ENCODE measurements at places on chromosomes 6 and 20.

DNA sequence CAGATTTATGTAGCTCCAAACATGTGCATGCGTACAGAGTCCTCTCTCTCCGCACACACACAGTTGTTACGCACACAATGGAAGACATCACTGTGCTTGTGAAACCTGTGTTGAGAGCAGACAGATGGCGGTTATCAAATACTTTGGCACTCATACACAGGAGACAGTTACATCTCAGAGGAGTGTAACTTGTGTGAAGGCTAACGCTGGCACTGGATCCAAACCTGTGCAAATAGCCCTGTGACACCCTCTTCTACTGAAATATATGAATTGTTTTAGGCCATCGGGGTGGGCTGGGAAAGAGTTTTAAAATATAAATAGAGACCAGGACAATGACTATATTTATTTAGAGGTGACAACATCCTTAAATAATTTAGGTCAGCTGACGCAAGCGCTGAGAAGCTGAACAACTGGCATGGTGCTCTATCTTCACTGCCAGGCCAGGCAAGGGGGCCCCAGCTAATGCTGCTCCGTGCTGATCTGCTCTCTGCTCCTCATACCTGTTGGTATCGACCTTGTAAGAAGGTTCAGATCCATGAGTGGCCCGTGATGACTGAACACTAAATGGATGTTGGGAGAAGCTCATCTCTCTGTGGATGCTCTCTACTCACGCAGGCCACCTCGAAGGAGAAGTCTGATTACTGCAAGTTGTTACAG lies 69.4 kb downstream of the FOXC1 start:
- DNase-seq = no peak

- DNase-seq = no peak
These were observed 20.0 kb upstream of the TRAF3IP2 start for GRCh38 chr6:111625461-111626391.

DNA sequence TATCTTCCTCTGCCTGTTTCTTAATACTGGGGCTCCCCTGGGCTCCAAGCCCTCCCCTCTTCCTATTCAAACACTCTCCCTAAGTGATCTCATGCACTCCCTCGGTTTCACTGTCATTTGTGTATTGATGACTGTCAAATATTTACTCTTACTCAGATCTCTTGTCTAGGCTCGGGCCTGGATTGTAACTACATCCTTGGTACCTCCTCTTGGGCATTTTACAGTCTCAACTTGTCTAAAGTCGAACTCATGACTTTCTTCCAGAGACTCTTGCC lies 189.4 kb upstream of the PRDM1 start:
- DNase-seq = no peak

DNA sequence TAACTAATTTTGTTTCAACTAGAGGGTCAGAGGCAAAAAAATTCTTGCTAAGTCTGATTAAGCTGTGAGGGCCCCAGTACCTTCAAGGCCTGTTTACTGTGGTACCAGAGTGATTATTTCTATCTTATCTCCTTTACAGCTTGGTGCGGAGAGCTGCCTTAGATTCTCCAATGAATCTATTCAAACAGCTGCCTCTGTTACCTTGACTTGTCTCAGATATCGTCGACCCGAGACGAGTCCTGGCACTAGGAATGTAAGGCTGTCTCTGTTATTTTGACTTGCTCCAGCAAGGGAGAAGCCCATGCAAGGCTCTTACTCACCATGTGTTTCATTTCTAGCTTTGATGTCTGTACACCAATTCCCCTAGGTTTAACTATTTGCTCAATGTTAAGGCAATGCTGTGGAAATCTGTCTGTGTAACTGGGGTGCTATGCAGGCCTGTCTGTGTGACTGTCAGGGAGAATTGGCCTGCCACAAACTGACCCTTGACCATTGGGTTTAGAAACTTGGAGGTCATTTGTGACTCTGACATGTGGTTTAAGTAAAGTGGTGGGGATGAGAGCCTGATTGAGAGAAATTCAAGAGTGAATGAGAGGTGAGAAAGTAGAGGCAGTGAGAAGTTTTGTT lies 10.4 kb upstream of the FKBPL start:
- no peak for DNase-seq

- DNase-seq = no peak
These were observed 233.7 kb downstream of the THBS2 start for GRCh38 chr6:169019727-169020491.

GRCh38 chr6:165229216-165229615 lies 80.2 kb downstream of the C6orf118 start:
- DNase-seq = no peak

GRCh38 chr6:152050451-152051195 lies 243.1 kb downstream of the ESR1 start:
- no peak for DNase-seq

DNA sequence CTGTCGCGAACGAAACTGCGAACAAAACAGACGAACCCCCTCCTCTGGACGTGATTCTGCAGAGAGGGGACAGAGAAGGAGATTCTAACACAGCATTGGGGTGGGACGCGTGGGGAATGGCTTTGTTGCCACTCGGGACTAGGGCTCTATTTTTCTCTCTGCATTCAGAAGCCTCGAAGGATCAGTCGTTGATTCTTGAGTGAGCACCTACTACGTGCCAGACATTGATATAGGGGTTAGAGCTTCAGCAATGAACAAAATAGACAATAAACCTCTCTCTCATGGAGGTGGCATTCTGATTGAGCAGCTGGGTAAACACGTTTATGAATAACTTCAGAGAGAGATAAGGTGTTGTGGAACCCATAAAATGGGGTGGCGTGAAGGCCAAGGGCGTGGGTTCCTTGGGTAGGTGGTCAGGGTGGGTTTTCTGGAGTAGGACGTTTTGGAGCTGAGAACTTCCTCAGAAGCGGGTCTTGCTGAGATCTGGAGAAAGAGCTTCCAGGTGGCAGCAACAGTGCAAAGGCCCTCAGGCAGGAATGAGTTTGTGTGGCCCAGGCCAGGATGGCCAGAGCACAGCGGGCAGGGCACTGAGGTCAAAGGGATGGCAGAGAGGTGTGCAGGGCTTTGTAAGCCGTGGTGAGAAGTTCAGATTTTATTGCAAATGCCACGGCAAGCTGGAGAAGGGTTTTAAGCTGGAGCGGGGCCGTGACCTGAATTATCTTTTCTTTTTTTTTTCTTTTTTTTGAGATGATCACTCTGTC lies 884 bp downstream of the SLC2A10 start:
- no peak for DNase-seq

DNA sequence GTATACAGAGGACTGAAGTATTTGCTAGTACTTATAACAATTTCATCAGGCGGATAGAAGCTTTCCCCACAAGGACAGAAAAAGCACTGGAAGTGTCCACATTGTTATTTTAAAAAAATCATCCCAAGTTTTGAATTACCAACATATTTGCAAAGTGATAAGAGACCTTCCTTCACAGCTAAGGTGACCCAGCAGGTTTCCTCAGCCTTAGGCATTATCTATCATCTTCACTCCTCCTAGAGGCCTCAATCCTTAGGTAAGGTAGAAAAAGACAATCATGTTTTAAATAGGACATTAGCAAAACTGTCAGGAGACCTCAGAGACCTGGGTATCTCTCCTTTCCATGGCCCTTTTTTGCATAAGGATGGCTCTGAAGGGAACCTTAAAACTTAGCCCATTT lies 72.5 kb upstream of the CHD6 start:
- DNase-seq = no peak
